Type B pancreatic cell (in vitro differentiated cells): ENCODE measurements at places on chromosomes 16 and 17. TPM values are rescaled to one million over a fixed set of nuclear protein-coding genes. Genes with fewer than 3 reads are reported as not detected.

PMP22 gene
- total RNA-seq: 5.8 and 16.2 TPM in 2 replicates

LGALS9C gene
- 0.31 and 0.63 TPM in 2 replicates for total RNA-seq

ERN2 gene
- total RNA-seq: 0.64 and 3.1 TPM in 2 replicates

HASPIN gene
- 5.2 and 13.1 TPM in 2 replicates for total RNA-seq

- H3K27ac ChIP-seq: no peak overlapping the region
- DNase-seq: no peak
- H3K36me3 ChIP-seq: peaks cover 31% of the 10 kb centered on the region
- H3K4me3 ChIP-seq: no peak overlapping the region
- peaks cover 11% of the 10 kb centered on the region for H3K4me1 ChIP-seq
Observed at GRCh38 chr16:14460726-14461125, 169.3 kb downstream of the PARN start.
